ENCODE measurements at places on chromosomes 5 and 9.

DNA sequence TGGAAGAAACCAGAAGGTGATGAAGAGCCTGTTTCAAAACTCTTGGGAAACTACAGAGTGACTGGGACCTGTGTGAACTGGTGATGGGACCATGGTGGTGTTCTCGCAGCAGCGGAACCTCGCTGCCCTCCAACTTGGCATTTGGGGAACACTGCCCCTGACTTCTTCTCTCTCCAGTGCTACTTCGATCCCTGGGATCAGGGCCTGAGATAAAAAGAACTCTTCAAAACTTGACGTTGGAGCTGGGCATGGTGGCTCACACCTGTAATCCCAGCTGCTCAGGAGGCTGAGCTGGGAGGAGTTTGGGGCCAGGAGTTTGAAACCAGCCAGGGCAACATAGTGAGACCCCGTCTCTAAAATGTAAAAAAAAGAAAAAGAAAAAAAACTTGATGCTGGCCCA, 18.1 kb downstream of the PITX1 start:
- no peak for DNase-seq

GRCh38 chr5:157327771-157328170, 61.8 kb downstream of the CYFIP2 start:
- no peak for DNase-seq

DNA sequence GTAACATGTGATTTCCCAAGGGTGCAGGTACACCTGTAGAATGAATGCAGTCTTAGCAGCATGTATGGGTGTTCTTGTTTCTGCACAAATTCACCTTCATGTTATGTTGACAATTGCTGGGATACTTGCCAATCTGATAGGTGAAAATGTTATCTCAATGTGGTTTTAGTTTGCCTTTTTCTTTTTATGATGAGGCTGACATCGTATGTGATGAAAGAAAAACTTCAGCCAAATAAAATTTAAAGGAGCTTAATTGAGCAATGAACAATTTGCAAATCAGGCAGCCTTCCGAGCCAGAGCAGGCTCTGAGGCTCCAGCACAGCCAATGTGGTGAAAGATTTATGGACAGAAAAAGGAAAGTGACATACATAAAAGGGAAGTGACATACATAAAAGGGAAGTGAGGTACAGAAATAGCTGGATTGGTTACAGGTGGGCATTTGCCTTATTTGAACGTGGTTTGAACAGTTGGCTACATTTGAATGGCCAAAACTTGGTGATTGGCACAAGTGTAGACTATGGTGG, 10.5 kb downstream of the TAL2 start:
- DNase-seq = no peak

- no peak for DNase-seq
These were observed 2128.3 kb upstream of the C9orf72 start for GRCh38 chr9:29701559-29701958.

GRCh38 chr5:63240063-63240755, 661.6 kb downstream of the LRRC70 start:
- no peak for DNase-seq

- no peak for DNase-seq
These were observed 592.0 kb upstream of the WWC1 start for GRCh38 chr5:167699432-167699831.

GRCh38 chr5:125612776-125613175, 810.4 kb upstream of the GRAMD2B start:
- DNase-seq = no peak

DNA sequence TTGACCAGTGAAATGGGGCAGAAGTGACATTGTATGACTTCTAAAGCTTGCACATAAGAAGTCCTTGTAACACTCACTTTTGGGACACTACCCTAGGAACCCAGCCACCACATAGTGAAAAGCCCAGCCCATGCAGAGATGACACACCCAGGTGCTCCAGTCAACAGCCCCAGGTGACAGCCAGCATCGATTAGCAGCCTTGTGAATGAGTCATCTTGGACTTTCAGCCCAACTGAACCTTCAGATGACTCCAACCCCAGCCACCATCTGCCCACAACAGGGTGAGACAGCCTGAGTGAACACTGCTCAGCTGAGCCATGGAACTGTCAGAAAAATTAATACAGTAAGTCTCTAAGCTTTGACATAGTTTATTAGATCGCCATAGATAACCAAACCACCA, 458.6 kb downstream of the ZSWIM6 start:
- DNase-seq = no peak

- no peak for DNase-seq
These were observed 4.9 kb downstream of the TAS2R1 start for GRCh38 chr5:9625286-9625685.

All from omental fat pad (tissue), 4 donors.